ENCODE measurements at places on chromosomes 5 and 9. TPM values are rescaled to one million over a fixed set of nuclear protein-coding genes. Genes with fewer than 3 reads are reported as not detected.

FRRS1L gene
- 2.5 TPM for total RNA-seq

NME5 gene
- 3.7 TPM for total RNA-seq

- peaks cover 16% of the 10 kb centered on the region for H3K4me1 ChIP-seq
- H3K4me3 ChIP-seq: peak within 1 kb of the TSS; percentile 78
- peaks cover 25% of the 10 kb centered on the region for H3K36me3 ChIP-seq
- peak within 1 kb of the TSS; percentile 97 for H3K27ac ChIP-seq
- DNase-seq: peak; percentile 87
These were observed at the start of gene PNPLA7 for GRCh38 chr9:137550231-137550621. TSS of gene PNPLA7 (minus strand) at chr9:137550402. CDS start at chr9:137550197, 205 bp downstream.

DNA sequence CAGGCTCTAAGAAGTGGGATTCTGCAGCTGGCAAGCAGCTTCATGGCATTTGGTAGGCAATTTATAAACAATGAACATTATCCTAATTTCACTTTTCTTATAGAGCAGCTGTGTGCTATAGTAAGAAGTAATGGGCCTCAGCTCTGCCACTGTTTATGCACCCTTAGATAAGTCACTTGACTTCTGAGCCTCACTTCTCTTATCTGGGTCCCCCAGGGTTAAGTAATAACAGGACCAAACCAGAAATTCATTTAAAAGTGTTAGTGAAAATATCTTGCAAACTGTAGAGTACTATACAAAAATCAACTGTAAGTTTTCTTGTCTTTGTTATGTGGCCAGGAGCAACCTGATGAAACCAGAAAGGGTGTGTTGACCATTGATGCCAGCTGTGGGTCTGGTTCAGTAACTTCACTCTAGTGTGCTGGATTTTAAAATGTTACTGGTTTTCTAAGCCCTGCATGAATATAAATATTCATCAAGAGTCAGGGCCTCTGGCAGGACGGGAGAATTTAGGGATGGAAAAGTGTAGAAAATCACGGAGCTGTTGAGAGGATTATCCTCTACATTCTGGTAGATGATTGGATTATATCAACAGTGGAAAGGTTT, 24.2 kb downstream of the TNFAIP8 start:
- H3K27ac ChIP-seq: no peak overlapping the region
- no peaks in the 10 kb centered on the region for H3K27me3 ChIP-seq
- no peak for DNase-seq
- no peak overlapping the region for H3K4me3 ChIP-seq
- no peaks in the 10 kb centered on the region for H3K4me1 ChIP-seq
